ENCODE measurements at places on chromosomes 7 and 10. TPM values are rescaled to one million over a fixed set of nuclear protein-coding genes. Genes with fewer than 3 reads are reported as not detected.

DNA sequence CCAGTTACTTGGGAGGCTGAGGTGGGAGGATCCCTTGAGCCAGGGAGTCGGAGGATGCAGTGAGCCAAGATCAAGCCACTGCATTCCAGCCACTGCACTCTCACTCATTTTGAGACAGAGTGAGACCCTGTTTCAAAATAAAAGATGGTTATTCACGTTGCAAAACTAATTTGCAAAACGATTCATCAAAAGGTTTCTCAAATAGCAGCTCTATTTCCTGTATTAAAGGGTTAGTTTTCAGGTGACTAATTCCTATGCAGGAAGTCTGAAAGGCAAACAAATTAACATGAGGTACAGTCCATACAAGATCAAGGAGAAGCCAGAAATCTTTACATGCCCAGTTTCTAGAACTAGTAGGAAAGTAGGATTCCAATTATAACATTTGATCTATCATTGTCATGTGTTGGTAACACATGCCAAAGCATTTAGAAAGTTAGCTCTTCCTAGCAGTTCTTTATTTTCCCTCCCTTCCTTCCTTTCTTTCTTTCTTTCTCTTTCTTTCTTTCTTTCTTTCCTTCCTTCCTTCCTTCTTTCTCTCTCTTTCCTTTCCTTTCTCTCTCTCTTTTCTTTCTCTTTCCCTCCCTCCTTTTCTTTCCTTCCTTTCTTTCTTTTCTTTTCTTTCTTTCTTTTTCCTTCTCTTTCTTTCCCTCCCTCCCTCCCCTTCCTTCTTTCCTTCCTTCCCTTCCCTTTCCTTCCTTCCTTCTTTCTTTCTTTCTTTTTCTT is 49.3 kb downstream of the DENND2A start:
- DNase-seq, result no peak

- DNase-seq, result peak; percentile 19
Measured at GRCh38 chr7:141362580-141363435, 188.4 kb upstream of the AGK start.

DNA sequence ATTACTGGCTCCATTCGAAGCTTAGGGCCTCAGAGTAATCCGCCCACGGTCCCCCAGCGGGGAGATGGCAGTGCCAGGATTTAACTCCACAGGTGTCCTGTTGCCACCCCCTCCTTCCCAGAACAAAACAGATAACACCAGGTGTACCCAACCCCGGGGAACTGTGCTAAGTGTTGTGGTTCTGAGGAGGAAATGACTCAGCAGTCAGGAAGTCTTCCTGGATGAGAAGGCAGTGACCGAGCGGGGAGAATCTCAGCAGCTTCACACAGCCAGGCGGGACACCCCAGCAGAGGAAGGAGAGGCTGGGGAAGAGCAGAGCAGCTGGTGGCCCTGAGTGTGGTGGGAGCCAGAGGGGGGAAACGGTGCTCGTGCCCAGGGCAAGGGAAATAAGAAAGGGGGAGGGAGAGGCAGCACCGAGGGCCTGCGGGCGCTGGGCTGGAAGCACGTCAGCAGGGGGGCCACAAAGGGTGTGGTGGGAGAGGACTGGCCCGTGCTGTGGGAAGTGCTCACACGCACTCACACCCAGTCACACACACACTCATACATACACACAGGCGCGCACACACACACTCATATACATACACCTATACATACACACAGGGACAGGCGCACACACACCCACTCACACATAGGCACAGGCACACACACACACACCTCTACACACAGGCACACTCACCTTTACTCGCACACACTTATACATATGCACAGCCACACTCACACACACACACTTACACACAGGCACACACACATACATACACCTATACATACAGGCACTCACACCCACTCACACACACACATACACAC is 59.8 kb upstream of the CHST15 start:
- peak; percentile 75 for DNase-seq

- no peak for DNase-seq
Measured at GRCh38 chr10:71970869-71971268, 6.7 kb downstream of the CHST3 start.

- DNase-seq, result no peak
Measured at GRCh38 chr7:31852462-31852861, 165.4 kb downstream of the PPP1R17 start.

GRCh38 chr10:76210211-76210610 is 778.8 kb downstream of the LRMDA start:
- no peak for DNase-seq

DNA sequence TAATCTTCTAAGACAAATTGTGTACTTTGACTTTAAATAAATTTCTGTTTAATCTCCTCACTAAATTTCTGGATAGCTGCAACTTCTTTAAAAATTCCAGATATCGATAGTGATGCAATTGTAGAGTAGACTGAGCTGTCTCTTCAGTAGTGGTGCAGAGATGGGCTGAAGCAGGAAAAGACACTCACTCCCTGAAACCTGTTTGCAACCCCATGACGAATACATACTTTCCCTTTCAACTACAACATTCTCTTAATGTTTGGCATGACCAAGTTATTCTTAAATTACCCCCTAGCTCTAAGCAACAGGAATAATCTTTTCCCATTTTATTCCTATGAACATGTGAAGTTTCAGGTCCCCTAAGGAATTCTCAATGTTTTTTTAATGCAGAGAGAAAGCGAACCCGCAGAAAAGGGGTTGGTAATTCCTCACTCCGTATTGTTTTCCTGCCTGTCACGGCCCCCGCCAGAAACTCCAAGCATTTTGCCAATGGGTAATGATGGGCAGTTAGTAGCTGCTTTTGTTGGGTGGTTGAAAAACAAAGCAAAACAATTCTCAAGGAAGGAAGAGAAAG is 1.3 kb downstream of the THSD7A start:
- DNase-seq, result no peak

GRCh38 chr7:92740134-92740533 is 96.2 kb downstream of the CDK6 start:
- no peak for DNase-seq

DNA sequence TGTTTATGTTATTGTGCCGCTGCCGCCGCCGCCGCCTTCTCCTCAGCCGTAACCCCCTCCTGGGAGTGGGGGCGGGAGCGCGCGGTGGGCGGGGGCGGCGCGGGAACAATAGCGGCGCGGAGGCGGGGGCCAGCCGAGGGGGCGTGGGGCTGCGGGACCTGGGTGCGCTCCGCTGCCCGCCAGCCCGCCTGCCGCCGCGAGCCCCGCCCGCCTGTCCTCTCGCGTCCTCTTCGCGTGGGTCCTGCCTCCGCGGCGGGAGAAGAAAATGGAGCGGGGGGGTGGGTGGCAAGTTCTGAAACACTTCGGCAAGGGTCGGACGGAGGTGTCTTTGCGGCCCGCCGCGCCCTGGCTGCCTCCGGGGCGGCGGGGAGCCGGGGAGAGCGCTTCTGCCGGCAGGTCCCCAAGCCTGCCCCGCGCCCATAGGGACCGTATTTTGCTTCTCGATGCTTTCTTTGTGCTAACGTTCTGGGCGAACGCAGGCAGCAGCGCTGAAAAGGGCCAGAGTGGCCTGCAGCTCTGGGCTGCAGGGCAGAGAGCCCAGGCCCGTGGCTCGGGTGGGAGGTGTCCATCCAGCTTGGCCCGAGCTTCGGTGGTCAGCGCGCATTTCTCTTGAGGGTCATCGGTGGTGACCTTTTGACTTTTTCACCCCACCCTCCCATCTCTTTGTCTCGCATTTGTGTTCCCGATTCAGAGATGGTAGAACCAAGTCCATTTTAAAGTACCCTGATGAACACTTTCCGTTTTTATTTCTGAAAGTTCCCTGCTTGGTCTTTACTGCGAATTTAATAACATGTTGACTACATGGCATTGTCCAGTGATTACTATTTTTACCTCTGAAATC is 613 bp downstream of the MAPK8 start:
- DNase-seq, result peak; percentile 77

DNA sequence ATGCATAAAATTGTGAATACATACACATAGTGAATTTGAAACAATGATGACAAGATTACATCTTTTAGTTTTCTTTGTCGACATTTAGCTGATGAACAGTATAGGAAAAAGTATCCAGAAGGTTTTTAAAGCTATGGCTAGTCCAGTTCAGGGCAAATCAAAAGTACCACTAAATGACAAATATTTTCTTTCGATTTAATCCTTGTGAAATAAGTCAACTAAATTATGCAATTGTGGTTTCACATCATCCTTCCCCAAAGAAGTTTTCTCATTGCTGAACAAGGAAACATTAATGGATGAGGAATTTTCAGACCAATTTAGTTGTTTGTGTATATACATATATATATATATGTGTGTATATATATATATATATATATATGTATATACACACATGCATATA is 774.0 kb downstream of the DNAJB9 start:
- no peak for DNase-seq

DNA sequence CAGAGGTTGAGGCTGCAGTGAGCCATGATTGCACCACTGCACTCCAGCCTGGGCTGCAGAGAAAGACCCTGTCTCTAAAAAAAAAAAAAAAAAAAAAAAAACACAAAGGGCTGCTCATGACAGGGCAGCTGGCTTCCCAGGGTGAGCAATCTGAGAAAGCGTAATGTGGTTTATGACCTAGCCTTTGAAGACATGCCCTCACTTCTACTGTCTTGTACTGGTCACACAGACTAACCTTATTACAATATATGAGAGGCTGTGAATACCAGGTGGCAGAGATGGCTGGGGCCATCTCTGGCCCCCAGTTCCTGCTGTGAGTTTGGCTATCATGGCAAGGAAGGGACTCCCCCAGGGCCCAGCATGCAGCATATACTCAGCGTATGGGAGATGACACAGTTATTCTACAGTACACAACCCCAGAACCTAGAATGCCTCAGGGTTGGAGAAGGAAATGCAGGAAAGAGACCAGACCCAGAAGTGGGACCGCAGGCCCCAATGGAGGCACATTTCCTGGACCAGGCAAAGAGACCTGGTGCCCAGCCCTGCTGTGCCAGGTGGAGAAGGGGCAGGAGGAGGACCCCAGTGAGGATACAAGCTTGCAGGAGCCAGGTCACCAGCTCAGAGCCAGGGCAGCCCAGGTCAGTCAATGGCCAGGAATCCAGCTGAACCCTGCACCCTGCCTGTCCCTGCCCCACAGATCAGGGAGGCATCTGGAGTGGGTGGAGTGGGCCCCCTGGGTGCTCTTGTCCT is 26.3 kb downstream of the NPTX2 start:
- no peak for DNase-seq

DNA sequence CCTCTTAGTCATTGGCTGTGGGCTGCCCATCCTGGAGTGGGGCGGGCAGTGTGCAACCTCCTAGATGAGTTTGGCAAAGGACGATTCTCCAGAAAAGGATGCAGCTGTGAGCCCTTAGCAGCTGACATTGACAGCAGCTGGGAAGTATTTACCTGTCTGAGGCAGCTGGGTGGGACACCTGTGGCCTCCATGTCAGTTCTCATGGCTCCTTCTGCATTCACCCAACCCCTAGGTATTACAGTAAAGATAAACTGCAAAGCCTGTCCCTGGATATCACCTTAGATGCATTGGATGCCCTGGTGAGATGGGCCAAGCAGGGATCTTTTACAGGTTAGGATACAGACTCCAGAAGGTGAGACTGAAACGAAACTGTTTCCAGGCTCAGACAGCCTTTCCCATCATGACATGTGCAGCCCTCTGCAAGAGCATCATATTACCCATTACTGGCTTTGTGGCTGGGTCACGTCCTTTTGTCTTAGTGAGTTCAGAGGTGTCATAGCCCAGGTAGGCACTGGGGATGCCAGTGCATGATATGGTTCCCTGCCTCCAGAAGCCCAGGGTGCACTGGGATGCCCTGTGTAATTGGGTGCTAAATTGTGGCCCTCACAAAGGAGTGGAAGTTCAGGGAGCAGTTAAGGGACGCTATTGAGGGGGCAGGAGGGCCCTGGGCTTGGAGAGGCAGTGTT is 28.9 kb downstream of the MINDY4 start:
- no peak for DNase-seq

- DNase-seq, result no peak
Measured at GRCh38 chr10:114071178-114071577, 27.5 kb downstream of the ADRB1 start.

GRCh38 chr7:45057878-45058277 is 30.9 kb downstream of the NACAD start:
- DNase-seq, result no peak

- DNase-seq, result no peak
Measured at GRCh38 chr10:55144001-55144400, 343.0 kb upstream of the PCDH15 start.

DNA sequence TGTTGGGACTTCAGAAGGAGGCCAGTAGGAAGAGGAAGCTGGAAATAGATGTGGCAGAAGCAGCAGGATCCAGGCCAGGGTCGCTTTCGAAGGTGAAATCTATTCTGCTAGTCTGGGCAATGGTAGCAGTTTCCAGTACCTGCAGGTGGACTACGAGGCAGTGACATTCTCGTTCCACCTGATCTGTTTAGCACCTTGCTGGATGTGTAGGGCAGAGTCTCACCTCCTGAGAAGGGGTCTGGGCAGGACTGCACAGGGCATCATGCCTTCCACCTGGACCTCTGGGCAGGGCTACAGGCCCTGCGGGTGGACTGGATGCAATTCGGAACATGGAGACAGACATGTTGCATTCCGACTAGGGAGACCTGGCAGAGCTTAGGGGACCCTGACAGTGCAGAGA is 254.8 kb upstream of the ZNF32 start:
- DNase-seq, result no peak

DNA sequence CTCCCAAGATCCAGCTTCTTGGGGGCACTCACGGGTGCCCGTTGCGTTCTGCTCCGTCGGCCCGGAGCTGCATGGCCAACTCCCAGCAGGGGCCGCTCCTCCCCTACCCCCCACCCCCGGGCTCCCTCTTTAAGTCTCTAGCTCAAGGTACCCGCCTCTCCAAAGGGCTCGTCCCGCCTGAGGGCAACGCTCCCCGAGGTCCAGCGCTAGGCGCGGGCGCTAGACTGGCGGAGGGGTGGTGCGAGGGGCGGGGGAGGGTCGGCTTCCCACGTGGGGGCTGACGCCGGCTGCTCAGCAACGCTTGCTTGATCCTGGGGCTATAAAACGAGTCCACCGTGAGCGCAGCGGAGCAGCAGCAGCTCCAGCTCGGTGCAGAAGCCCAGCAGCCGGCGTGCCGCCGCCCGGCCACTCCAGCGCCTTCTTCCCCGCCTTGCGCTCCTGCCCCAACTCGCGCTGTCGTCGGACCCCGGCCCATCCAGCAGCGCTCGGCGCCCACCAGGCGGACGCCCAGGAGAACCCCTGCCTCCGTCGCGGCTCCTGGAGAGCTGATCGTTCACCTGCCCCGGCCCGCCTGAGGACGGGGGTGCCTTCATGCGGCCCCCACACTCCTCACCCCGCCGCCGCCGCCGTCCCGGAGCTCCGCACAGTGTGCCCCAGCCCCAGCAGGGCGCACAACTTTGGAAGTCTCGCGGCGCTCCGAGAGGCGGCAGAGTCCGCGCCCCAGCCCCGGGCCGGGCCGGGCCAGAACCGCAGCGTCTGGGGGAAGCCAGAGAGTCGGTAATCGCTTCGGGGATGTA is at the start of gene ADRA2A:
ADRA2A (plus strand) TSS at position 348 of the 797 bp plus-strand sequence. CDS start 968 bp downstream, outside the sequence.
- DNase-seq, result peak; percentile 74

GRCh38 chr7:151051108-151051507 is 2.8 kb downstream of the ASIC3 start:
- peak; percentile 90 for DNase-seq

- no peak for DNase-seq
Measured at GRCh38 chr7:139515266-139515665, 8.2 kb upstream of the CLEC2L start.

GRCh38 chr10:95408983-95409873 is 118.4 kb upstream of the PDLIM1 start:
- DNase-seq, result no peak

Gene CNNM1
- polyA plus RNA-seq, result 2.2 TPM

Gene FAM221A
- 10.2 TPM for polyA plus RNA-seq

Gene HOXA5
- polyA plus RNA-seq, result 0.41 TPM

Gene MMD2
- polyA plus RNA-seq, result not detected

Gene TUBB8
- polyA plus RNA-seq, result 0.23 TPM

Gene PITRM1
- polyA plus RNA-seq, result 53.1 TPM

Gene TBX20
- 4.5 TPM for polyA plus RNA-seq

Gene FRMPD2
- polyA plus RNA-seq, result 0.30 TPM

Gene SIRT1
- 7.8 TPM for polyA plus RNA-seq
